ENCODE measurements at places on chromosomes 4 and X.
A peak's percentile ranks its signal among the peaks of the same experiment; 100 is the strongest.

DNA sequence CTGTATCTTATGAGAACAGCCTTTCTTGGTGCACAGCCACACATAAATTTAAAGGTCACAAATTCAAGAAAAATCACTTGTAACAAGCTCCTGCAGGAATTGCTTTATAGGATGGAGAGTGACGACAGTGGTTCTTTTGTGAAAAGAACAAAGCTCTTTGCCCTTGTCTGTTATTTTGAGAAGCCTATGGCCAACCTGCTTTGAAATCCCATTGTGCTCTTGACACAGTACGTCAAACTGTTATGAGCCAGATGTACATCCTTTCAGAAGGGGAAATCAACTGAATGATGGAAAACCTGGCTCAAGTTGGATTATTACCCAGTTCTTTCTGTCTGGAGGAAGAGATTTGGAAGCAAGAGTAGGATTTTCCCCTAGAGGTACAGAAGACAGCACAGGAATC lies 1454.2 kb downstream of the ARAP2 start:
- no peak for DNase-seq

- no peak for DNase-seq
Measured at GRCh38 chr4:185127021-185127925, 15.8 kb upstream of the SLC25A4 start.

DNA sequence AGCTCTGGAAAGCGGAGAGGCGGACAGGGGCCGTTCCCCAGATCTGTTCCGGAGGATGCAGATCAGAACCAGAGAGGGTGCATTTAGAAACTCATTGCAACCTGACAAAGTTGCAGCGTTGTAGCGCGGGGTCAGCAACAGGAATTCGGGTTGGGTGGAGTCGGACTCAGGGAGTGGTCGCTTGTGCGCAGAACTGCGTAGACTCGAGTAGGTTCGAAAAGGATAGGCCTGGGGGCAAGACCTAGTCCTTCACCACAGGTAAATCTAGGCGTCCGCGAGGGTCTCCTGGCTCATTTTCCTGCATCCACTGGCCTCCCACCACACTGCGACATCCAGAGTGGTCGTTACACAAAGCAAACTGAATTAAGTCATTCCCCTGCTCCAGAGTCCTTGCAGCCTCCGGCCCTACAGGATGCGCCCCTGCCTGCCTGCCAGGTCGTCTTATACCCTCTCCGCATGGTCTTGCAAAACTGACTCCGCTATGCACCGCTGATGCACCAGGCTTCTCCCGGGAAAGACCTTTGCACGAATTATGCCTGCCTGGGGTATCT lies 4.7 kb upstream of the ZNF518B start:
- DNase-seq: no peak

DNA sequence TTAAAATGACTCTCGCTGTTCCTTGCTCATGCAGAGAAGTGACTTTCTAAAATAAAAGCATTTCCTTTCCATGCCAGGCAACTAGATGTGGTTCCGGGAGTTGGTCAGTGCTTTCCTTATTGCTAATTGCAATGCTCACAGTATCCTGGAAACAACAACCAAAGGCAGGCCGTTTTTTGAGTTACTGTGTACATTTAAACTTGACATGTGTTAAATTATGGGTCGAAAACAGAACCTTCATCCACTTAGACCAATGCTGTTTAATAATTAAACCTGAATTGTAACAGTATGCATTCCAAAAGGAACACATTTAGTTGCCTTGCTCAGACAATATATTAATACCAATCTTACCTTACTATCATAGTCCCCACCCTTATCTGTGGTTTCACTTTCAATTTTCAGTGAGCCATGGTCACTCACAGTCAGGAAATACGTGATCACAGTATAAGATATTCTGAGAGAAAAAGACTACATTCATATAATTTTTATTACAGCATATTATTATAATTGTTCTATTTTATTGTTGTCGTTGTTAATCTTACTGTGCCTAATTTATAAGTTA lies 102.6 kb downstream of the HS6ST2 start:
- no peak for DNase-seq

GRCh38 chr4:135319685-135320084 lies 1118.1 kb upstream of the PABPC4L start:
- no peak for DNase-seq

- no peak for DNase-seq
Measured at GRCh38 chrX:135295238-135295943, 13.9 kb upstream of the ETDC start.

- DNase-seq: no peak
Measured at GRCh38 chrX:93649381-93649780, 24.0 kb downstream of the NAP1L3 start.

- no peak for DNase-seq
Measured at GRCh38 chrX:2962381-2962780, 33.2 kb upstream of the ARSD start.

DNA sequence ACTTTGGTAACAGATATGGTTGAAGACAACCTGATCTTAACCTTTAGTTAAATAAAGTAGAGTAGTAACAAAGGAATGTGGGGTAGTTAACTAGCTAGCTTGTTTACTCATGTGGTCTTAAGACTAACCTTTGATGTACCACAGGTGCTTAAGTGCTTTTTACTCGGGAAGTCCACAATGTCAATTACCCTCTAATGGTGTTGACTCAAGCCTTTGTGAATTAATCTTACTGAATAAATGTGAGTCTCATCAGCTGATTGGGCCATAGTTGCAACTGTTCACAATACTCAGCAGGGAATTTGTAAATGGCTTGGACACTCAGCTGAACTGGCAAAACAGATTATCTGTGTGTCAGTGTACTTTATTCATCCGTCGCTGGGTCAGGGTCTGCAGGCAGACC lies 119.0 kb upstream of the UGT8 start:
- peak; percentile 26 for DNase-seq
